ENCODE measurements at places on chromosomes 3 and 15.

DNA sequence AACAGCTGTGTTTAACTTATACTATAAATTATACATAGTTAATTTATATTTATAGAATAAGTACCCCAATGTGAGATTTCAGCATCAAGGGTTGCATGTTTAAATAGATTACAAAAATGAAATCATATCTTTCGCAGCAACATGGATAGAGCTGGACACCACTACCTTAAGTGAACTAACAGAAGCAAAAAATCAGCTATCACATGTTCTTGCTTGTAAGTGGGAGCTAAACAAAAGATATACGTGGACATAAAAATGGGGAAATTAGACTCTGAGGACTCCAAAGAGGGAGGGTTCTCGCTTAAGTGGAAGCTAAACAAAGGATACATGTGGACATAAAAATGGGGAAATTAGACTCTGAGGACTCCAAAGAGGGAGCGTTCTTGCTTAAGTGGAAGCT lies 626.5 kb upstream of the DPPA4 start:
- DNase-seq: no peak

DNA sequence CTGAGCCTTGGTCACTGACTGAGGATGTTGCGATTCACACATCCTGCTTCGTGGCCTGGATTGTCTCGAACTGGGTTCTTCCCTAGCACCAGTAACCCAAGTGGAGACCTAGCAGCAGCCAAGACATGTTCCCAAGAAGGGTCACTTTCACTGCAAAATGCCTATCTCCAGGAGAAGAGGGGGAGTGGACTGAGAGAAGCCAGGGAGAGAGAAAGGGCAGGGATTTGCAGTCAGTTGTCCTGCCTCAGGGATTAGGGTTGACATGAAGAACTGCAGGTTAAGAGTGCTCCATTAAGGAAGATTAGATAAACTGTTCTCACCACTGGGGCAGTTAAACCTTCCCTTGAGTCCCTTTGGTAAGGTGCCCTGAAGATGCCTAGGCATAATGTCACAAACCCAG lies 5.7 kb upstream of the CD276 start:
- no peak for DNase-seq

DNA sequence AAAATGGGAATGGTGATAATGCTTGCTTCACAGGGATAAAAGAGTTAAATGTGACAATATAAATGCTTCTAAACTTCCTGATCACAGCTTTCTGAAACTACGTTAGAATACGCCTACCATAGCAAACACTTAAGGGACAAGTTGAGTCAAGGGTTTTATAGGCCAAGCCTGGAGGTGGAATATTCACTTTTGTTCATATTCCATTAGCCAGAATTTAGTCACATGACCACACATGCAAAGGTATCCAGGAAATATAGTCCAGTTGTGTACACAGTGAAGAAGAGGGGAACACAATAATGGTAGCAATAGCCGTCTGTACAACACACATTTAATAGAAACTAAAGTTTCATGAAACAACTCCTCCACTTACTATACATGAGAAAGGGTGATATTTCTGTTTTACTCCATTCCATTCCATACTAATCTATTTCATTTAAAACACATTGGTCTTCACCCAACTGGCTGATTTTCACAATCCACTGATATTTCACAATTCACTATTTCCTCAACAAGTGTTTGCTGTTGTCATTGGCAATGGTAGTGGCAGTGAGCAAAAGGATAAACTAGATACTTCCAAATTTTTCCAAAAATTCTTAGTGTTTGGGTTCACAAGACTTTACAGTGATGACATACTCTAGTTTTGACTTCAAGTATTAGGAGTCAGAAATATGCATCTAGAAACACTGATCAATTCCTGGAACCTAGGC lies 270.9 kb downstream of the ERC2 start:
- DNase-seq: no peak

DNA sequence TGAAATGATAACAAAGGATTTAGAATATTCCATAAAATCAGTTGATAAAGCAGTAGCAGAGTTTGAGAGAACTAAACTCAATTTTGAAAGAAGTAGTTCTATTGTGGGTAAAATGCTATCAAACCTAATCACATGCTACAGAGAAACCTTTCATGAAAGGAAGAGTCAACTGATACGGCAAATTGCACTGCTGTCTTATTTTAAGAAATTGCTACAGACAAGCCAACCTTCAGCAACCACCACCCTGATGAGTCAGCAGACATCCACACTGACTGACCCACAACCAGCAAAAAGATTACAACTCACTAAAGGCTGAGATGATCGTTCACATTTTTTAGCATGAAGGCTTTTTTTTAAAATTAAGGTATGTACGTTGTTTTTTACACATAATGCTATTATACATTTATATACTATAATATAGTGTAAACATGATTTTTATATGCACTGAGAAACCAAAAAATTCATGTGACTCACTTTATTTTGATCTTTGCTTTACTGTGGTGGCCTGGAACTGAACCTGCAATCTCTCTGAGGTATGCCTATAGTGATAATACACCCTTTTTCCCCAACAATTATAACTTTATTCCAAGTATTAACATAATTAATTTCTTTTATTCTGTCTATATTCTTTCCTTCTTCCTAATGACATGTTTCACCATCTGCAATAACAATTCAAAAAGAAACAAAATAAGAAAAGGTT lies 109.9 kb downstream of the TBC1D5 start:
- no peak for DNase-seq

- DNase-seq: no peak
These were observed 8.9 kb downstream of the TNFAIP8L3 start for GRCh38 chr15:51085764-51086163.

GRCh38 chr15:44801364-44801763 lies 65.0 kb downstream of the TRIM69 start:
- DNase-seq: no peak

All from globus pallidus (tissue), 1 donor.